ENCODE measurements at places on chromosomes 6 and 20.

DNA sequence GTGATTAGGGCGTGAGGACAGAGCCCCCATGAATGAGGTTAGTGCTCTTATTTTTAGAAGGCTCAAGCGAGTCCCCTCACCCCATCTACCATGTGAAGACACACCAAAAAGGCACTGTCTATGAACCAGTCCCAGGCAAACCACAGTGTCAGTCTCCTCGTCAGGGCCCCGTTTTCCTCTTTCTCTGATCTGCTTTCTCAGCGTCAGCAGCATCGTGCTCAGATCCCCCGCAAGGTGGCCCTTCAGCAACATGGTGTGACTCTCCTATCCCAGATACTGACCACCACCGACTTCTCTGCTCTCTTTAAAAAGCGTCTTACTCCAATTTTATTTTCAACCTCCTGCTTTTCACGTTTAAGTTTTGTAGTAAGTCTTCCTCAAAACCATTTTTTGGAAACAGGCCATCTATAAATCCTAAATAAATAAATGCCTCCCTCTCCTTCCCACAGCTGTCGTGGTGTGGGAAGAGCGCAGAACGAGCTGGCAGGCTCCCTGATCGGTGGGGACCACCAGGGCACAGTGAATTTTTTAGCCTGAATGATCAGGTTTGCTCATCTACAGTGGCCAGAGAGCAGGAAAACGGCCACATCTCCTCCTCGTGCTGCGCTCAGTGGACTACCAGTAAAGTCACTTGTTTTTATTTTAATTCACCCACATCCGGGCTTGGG, 113.1 kb downstream of the BMP7 start:
- DNase-seq = no peak

GRCh38 chr6:6402591-6402990, 82.1 kb upstream of the F13A1 start:
- DNase-seq = no peak

GRCh38 chr6:163386329-163386908, 28.1 kb upstream of the QKI start:
- DNase-seq = no peak

DNA sequence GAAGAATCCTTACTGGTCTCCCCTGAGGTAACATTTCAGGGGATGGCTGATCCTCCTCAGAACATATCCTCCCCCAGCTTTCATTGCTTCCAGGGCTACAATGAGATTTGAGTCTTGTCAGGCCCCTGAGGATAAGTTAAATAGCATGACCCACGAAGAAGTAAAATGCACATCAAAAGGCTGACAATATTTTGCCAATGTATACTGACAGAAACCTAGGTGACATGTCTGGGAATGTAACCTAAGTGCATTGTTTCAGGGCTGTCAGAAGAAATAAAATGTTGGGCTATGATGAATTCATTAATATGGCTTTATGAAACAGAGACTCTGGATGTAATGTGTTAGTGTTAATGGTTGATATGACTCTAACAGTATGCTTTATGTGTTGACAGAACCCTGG, 471.5 kb downstream of the HDGFL1 start:
- no peak for DNase-seq

- no peak for DNase-seq
Observed at GRCh38 chr6:139355172-139355571, 19.3 kb downstream of the CITED2 start.

Measured in stimulated activated CD8-positive, alpha-beta memory T cell treated with anti-CD3 and anti-CD28 coated beads, Interleukin-7, amount 100 ng/mL, for 48 hours (primary cell).